ENCODE measurements at places on chromosomes 7 and 10.

DNA sequence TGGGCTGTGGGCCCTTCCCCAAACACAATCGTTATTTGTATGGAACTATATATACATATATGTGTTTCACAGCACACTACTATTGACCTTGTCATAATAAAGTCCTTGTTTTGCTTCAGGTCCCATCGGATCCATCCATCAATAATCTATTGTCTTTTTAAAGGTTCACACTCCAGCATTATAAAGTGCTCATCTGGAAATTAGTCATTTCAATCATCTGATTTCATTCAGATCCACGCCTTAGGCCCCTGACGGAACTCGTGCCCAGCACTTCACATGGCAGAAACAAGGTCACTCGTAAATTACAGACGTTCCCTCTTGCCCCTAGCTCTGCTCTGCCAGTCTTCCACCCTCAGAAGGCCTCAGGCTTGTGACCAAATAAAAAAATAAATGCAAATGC, 133.1 kb upstream of the PPP2R2D start:
- DNase-seq: no peak

DNA sequence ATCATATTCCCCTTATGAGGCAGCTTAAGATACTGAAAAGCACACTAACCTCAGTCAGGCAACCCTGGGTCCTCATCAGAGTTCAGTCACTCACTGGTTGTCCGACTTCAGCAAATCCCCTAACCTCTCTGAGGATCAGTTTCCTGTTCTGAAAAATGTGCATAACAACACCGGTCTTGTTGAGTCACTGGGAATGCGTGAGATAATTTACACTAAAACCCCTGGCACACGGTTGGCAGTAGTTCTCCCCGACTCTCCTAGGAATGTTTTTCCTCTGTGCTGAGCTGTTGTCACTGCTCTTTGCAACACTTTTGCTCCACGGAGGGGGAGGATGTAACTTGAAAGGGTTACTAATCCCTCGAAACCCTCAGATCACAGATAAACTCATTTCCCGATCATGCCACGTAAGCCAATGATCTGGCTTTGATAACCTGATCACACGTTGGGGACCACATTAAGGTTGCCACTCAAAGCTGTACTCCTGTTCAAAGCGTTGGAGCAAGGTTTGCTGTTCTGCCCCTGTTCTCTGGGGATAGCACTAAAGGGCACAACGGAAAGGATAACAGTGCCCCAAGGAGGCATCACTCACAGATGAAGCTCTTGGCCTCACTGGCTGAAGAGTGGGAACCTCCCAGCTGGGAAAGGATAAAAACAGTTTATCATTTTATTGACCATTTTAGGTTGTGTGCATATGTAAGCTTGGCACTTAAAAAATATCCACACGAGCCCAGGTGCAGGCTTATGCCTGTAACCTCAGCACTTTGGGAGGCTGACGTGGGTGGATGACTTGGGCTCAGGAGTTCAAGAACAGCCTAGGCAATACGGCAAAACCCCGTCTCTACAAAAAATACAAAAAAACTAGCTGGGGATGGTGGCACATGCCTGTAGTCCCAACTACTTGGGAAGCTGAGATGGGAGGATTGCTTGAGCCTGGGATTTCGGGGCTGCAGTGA, 5.0 kb upstream of the RBM17 start:
- no peak for DNase-seq

GRCh38 chr10:44924261-44925040, 13.3 kb downstream of the TMEM72 start:
- DNase-seq: no peak

GRCh38 chr7:134781171-134781570, 1.7 kb downstream of the CALD1 start:
- no peak for DNase-seq

DNA sequence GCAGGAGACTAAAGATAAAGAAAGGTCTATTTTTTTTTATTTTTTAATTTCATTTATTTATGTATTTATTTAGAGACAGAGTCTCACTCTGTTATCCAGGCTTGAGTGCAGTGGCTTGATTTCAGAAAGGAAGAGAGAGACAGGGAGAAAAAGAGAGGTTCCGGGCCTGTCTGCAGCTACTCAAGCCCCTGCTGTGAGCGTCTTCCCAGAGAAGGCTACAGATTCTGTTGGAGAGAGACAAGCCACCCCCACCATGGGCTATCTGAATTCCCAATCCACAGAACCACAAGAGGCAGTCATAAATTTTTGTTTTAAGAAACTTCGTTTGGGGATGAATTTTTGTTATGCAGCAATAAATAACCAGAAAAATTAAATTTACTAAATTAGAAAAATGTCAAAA, 68.1 kb downstream of the CALN1 start:
- DNase-seq: no peak

DNA sequence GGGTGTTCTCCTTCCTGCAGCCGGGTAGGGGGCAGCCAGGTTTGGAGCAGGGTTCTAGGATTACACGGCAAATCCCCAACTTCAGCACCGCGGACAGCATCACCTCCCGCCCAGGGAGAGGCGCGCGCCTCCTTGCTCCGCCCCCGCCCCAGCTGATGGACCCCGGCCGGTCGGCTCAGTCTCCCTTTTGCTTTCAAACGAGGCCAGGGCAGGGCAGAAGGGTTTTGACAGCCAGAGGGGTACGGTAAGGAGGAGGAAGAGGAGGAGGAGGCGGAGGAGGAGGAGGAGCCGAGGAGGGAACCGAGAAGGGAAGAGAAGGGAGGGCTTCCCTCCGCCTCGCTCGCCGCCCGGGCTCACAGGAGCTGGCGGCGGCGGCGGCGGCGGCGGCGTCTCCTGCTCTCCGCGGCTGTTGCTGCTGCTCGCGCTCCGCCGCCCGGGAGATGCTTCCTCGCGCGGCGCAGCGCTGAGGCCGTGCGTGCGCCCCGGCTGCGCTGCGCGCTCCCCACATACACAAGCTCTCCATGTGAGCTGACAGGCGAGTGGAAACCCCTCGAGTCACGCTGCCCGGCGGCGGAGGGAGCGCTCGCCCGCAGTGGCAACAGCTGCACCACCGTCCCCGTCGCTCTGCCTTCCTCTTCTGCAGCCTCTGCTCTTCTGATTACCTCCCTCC, 615 bp upstream of the CNTNAP2 start:
- DNase-seq: peak; percentile 88

DNA sequence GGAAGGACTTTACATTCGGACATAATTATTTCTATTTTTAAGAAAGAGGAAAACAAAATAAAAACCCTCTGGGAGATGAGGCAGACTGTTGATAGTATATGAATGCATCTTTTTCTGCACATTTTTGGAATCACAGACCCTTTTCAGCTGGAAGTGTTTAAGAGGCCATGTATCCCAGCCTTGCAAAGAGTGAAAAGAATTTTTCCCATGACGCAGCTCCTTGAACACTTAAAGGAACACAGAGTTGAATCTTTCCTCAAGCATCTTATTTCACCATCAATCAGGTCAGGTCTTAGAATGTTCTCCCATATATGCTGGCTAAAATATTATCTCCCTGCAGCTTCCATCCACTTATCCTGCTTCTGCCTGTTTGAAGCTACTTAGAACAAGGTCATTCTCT, 45.9 kb upstream of the PAPSS2 start:
- DNase-seq: no peak

DNA sequence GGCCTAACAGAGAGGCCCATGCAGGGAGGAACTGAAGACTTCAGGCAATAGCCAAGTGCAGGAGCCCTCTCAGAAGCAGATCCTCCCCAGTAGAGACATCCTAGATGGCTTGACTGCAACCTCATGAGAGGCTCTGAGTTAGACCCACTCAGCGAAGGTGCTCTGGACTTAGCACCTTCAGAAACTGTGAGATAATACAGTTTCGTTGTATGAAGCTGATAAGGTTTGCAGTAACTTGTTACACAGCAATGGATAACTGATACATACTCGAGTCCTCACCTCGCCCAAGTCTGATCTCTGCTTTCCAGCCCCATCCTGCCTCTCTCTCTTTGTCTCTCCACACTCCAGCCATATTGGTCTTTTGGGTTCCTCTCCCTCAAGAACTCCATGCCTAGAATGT, 136.4 kb upstream of the EEPD1 start:
- DNase-seq: no peak

- no peak for DNase-seq
Observed at GRCh38 chr7:101104799-101105198, 19.5 kb downstream of the TRIM56 start.

- DNase-seq: no peak
Observed at GRCh38 chr10:71625445-71626175, 94.0 kb downstream of the C10orf105 start.

DNA sequence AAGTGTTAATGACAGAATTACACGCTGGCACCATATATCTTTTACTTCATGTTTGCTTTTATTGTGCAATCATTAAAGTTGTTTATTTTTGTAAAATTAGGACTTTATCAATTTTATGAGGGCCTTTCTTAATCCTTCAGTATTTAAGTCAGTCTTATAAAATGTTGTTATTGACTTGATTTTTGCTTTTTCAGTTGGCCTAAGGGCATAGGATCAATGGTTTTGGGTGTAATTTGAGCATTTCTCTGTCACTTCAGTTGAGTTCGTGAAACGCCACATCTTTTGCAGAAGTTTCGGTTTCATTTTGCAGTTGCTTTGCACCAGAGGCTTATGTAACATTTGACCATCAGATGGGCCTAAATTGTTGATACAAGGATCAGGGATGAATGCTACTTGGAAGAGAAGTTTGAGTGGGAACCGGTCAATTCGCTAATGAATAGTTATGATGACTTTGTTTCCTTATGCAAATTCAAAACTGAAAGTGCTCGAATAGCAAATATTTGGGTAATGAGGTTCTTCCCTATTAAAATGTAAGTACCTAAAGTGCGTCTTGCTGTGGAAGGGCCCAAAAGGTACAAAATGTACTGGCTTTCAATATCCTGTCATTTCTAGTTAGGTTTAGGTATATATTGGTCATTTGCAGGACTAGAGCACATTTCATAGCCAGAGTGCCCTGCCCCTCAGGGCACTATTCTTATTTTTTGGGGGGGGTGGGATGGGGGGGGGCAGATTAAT, 340.9 kb downstream of the LRMDA start:
- no peak for DNase-seq

DNA sequence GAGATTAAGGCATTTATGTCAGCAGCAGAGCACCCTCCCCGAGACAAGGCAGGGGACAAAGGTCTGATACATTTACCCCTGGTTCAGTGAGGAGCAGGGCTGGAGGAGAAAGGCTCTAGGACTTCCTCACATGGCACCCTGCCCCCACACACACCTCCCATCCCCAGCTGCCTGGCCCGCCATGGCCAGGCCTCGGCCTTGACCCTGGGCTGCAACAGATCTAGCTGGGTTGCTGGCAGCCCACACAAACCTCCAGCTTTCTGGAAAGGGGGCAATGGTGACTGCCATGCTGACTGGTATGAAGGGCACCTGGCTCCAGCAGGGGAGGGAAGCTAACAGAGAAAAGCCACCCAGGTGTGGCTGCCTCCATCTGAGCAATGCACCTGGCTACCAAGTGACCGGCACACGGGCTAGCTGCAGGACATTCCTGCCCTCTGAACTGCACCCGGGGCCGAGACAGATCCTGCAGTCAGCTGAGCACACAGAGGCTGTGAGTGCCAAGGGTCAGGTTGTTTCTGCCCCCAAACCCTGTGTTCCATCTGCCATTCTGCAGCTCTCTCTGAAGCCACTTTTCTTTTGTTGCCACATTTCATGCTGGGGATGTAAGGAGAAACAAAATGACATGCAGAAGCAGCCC, 85.8 kb upstream of the LRRC18 start:
- DNase-seq: no peak

- no peak for DNase-seq
Observed at GRCh38 chr10:71627956-71628355, 91.6 kb downstream of the C10orf105 start.

DNA sequence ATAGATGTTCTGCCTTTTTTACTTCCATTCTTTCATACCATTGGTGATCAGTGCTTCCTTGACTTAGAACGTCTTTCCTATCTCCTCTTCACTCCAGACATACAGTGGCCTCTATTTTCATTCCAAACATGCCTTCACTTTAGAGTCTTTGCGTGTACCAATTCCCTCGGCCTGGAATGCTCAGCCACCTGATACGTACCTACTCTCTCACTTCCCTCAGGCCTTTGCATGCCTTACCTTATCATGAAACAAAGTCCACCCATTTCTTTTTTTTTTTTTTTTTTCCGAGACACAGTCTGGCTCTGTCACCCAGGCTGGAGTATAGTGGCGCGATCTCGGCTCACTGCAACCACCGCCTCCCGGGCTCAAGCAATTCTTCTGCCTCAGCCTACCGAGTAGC, 2.2 kb upstream of the CCNJ start:
- no peak for DNase-seq

- no peak for DNase-seq
Observed at GRCh38 chr10:3800586-3800985, 15.6 kb upstream of the KLF6 start.

DNA sequence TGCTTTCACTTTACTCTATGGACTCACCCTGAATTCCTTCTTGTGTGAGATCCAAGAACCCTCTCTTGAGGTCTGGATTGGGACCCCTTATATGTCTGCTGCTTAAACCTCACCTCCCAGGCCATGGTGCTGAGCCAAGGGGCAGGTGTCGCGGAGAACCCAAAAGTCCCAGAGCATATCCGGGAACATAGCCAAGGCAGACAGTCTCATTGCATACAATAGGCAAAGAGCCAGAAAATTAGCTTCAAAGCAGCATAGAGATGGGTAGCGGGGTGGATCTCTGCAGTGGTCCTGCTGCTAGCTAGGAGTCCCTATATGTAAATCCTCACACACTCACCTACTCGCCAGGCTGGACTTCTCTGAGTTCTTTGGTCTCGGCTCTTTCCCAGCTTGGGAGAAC, 5.5 kb downstream of the CCL24 start:
- peak; percentile 20 for DNase-seq

- no peak for DNase-seq
Observed at GRCh38 chr10:106980495-106981451, 183.7 kb downstream of the SORCS1 start.

GRCh38 chr7:130891254-130892094, 157.5 kb upstream of the KLF14 start:
- no peak for DNase-seq

DNA sequence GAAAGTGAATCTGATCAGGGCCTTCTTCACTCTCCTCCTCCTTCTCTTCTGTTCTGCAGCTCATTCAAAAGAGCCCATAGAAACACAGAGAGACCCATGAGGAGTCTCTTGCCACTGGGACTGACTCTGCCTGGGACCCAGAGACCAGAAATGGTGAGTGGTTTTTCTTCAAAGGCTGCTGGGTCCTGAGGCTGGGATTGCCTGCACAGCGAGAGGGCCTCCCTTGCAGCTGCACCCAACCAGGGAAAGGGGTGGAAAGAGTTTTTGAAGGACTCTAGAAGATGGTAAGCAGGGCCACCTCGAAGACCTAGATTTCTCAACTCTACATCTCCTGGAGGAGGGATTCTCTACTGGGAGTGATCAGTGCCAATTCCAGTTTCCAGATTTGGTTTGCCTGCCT, 15.5 kb upstream of the HOXA13 start:
- no peak for DNase-seq

DNA sequence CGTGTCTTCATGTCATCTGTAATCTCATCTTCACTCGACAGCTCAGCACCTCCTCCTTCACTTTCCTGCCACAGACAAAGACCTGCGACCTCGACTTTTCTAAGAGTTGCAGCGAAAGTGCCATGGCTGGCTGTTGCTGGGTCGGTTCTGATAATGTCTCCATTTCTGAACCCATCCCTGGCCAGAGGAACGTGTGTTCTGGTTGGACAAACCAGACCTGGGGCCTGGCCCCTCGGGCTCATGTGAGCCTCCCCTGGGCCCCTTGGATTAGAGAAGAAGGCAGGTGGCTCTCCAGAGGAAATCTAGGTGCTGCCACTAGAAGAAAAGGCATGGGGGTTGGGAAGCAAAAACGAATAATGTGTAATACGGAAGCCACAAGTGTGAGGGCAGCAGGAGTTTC, 273.7 kb downstream of the GLRX3 start:
- DNase-seq: no peak

GRCh38 chr7:116588641-116589594, 64.1 kb downstream of the CAV1 start:
- DNase-seq: peak; percentile 89

- DNase-seq: peak; percentile 93
Observed at GRCh38 chr7:41655426-41655825, 47.5 kb downstream of the INHBA start.

Data from brain (organoid and tissue), 16 donors.